Foreskin keratinocyte (primary cell): ENCODE measurements at places on chromosomes 4 and X. TPM values are rescaled to one million over a fixed set of nuclear protein-coding genes. Genes with fewer than 3 reads are reported as not detected.

DNA sequence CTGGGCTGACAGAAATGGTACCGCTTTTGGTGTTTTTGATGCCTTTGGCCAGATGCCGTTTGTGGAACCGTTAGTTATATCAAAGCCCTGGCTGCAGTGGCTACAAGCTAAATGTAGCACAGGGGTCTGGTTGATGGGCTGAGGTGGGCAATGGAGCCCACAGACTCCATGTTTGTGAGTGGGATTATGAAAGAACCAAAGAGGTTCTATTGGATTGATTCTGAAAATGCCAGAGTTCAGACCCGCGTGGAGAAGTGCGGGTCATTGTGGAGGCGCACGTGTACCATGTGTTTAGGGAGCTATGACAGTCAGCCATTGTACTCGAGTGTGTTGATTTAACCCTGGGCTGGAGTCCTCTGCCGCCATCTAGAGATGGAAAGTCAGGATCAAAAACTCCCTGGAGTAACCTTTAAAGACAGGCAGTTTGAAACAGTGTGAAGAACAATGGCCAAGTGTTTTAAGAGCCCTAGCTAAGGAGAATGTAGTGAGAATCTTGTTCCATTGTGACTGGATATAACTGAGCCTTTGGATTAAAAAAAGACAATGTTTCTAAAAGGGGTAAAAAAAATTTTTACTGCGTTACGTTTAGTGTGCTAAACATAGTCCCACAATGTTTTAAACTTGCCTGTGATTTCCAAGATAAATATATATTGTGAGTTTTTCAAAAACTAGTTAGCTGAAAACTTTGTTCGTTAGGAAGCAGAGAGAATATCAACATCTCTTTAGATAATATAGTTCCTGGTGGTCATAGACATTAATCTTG lies 12.7 kb downstream of the ART3 start:
- DNase-seq = peak; percentile 38

GRCh38 chr4:17197070-17197469 lies 298.6 kb upstream of the LDB2 start:
- DNase-seq = no peak

POU3F4 gene
- total RNA-seq = not detected in 2 replicates

SPIN2A gene
- 0.07 and 0.14 TPM in 2 replicates for total RNA-seq

- DNase-seq = no peak
Measured at GRCh38 chrX:71195964-71196649, 26.9 kb upstream of the GJB1 start.

CABS1 gene
- total RNA-seq = not detected in 2 replicates

DNA sequence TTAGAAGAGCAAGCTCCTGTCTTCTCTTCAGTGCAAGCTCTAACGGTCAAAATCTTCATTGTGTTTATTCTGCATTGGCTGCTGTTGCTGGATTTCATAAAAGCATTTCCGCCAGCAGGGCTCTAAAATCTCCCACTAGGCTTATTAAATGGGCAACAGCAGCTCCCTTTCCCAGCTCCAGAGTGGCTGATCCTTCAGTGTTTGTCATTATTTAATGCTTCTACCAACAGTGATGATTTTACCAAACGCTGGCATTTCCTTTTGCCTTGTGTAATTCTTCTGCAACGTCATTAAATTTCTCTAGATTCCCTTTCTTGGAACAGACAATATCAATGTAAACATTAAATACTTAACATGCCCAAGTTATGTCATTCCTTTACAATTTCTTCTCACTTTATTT lies 20.1 kb downstream of the SLC7A11 start:
- DNase-seq = no peak
